IMR-90 (cell line): ENCODE measurements at places on chromosomes 6 and 20.

DNA sequence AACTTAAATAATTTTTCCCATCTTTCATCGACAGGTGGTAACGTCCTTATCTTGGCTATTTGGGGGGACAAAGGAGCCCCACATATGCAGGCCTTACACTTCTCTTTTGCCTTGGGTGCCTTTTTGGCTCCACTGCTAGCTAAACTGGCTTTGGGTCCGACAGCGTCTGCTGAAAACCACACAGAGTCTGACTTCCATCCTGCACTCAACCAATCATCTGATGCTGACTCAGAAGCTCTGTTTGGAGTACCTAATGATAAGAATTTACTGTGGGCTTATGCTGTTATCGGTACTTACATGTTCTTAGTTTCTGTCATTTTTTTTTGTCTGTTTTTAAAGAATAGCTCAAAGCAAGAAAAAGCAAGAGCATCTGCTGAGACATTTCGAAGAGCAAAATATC, 178.5 kb downstream of the SLC16A10 start:
- no peak overlapping the region for H3K4me3 ChIP-seq
- peaks cover 18% of the 10 kb centered on the region for H3K36me3 ChIP-seq
- H3K27ac ChIP-seq, result no peak overlapping the region

DNA sequence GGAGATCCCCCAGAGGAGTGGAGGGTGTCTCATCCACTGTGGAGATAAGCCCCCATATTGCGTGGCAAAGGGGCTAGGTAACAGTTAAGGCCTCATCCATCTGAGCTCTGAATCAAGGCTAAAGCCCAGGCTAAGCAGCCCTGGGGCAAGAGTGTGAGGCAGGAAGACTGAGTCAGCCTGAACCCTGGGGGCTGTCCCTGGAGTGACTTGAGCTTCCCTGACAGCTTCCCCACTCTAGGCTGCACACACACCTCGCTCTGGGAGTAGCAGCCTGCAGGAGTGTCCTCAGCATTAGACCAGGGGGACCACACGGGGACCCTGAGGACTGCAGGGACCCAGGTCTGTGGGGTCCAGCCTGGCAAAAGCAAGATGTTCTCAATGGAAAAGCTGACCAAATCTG, 27.9 kb downstream of the UBD start:
- no peak overlapping the region for H3K27ac ChIP-seq
- no peak for DNase-seq
- no peak overlapping the region for H3K4me3 ChIP-seq
- H3K27me3 ChIP-seq, result no peaks in the 10 kb centered on the region
- no peaks in the 10 kb centered on the region for H3K4me1 ChIP-seq

- no peak for DNase-seq
- H3K27me3 ChIP-seq, result no peaks in the 10 kb centered on the region
- H3K4me1 ChIP-seq, result no peaks in the 10 kb centered on the region
Observed at GRCh38 chr20:21821358-21821757, 115.9 kb downstream of the PAX1 start.

DNA sequence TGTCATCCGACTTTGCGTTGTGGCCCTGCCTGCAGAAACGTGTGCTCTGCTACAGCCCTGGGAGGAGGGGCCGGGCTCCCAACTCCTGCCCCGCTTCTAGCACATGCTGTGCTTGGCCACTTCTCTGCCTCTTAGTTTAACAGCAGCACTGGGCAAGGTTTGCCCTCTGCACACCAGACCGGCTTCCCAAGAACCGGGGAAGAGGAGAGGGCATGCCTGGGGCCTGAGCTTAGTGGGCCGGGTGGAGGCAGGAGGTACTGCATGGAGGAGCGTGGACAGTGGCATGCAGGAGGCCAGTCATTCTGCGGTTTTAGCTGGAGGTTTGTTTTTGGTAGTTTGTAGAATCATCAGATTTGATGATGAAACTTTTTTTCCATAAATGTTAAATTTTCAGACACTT, 45.5 kb downstream of the CEP43 start:
- H3K27me3 ChIP-seq, result no peaks in the 10 kb centered on the region
- DNase-seq, result peak; percentile 44
- H3K27ac ChIP-seq, result no peak overlapping the region
- no peak overlapping the region for H3K4me3 ChIP-seq
- H3K4me1 ChIP-seq, result peaks cover 2% of the 10 kb centered on the region; the same call in 1 of the 2 replicates
- H3K36me3 ChIP-seq, result peaks cover 7% of the 10 kb centered on the region

DNA sequence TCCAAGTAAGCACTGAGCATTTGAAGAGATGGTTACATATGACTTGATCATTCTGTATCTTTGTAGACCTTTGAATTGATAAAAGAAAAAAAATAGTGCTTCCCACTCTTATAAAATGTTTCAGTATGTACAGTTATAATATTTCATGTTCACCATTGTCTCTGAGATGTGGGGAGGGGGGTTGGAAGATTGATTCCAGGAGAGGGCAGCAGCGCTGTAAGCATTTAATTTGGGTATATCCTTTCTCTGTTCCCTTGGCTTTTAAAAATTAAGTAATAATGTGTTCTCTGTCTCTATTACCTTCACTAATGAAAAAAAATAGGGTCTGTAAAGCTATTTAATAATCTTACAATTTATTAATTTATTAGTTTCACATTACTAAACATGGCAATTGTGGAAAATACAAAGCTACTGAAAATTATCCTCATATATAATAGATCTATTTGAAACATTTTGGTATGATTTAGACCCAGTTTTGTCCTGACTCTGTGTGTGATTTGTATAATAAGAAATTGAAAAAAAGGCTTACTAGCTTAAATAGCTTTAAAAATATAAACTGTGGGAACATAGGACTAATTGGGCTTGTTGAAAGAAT, 341.2 kb downstream of the CDKAL1 start:
- H3K27ac ChIP-seq, result peak overlapping the region; percentile 7; the same call in 1 of the 2 replicates
- peaks cover 7% of the 10 kb centered on the region for H3K4me1 ChIP-seq
- peak; percentile 45 for DNase-seq
- H3K27me3 ChIP-seq, result no peaks in the 10 kb centered on the region

- no peak for DNase-seq
- H3K4me3 ChIP-seq, result no peak overlapping the region
- no peaks in the 10 kb centered on the region for H3K4me1 ChIP-seq
- no peaks in the 10 kb centered on the region for H3K36me3 ChIP-seq
Observed at GRCh38 chr6:31453259-31453658, 44.7 kb upstream of the MICB start.

GRCh38 chr20:11978496-11978895, 60.8 kb downstream of the BTBD3 start:
- H3K27me3 ChIP-seq, result peaks cover 15% of the 10 kb centered on the region
- no peaks in the 10 kb centered on the region for H3K4me1 ChIP-seq
- no peaks in the 10 kb centered on the region for H3K36me3 ChIP-seq

DNA sequence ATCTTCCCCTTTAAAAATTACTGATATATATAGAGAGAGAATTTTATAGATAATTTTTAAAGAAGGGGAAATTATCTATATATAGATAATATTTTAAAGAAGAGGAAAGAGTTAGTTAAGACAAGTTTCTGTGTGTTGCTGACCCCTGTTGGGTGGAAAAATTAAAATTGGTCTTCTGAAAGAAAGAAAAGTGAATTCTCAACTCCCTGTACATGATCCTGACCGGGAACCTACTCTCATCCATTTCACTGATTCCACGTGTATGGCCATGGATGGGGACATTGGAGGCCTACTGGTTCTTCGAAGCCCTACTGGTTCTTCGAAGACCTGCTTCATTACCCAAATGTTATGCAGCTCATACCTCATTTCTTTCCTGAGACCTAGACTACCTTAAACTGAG, 53.0 kb upstream of the TCF21 start:
- H3K4me3 ChIP-seq, result no peak overlapping the region
- no peaks in the 10 kb centered on the region for H3K36me3 ChIP-seq
- peak; percentile 37 for DNase-seq

DNA sequence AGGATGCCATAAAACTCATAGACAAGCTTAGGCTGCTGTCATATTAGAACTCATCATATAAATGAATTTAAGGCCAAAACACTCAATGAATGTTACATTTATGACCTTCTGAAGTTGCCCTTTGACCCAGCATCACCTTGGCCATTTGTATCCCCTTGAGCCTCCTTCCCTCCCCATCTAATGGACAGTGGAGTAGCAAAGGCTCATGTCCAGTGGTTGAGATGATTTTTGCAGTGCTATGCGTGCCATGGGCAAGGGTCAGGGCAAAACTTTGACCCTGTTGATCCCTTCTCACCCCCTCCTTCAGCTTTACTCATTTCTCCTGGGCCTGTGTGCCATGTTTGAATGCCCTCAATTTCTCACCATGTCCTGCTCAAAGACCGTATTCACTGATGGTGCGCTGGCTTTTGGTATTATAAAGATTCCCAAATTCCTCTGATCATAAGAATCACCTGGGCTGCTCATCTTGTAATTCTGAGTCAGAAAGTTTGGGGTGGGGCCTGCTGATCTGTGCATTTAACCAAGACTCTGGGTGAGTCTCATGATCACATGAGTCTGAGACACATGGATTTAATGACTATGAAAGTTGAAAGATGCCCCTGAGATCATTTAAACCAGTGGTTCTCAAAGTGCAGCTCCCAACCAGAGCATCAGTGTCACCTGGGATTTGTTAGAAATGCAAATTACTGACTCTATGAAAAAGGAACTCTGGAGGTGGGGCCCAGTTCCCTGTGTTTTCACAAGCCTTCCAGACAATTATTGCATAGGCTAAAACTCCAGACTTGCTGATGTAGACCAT, 57.5 kb upstream of the IL20RA start:
- H3K27me3 ChIP-seq, result peaks cover 3% of the 10 kb centered on the region
- H3K4me3 ChIP-seq, result no peak overlapping the region
- no peaks in the 10 kb centered on the region for H3K36me3 ChIP-seq
- H3K27ac ChIP-seq, result no peak overlapping the region
- no peaks in the 10 kb centered on the region for H3K4me1 ChIP-seq

GRCh38 chr20:34791289-34792020, 34.0 kb downstream of the NCOA6 start:
- H3K4me1 ChIP-seq, result peaks cover 13% of the 10 kb centered on the region
- peak; percentile 67 for DNase-seq
- peaks cover 7% of the 10 kb centered on the region for H3K36me3 ChIP-seq
- peak overlapping the region; percentile 55 for H3K27ac ChIP-seq

GRCh38 chr6:110041126-110041525, 63.0 kb downstream of the GPR6 start:
- no peak overlapping the region for H3K4me3 ChIP-seq
- no peak for DNase-seq
- no peaks in the 10 kb centered on the region for H3K36me3 ChIP-seq
- no peak overlapping the region for H3K27ac ChIP-seq
- peaks cover 7% of the 10 kb centered on the region for H3K27me3 ChIP-seq

GRCh38 chr20:38888059-38888831, 38.0 kb upstream of the FAM83D start:
- H3K27me3 ChIP-seq, result peaks cover 17% of the 10 kb centered on the region
- DNase-seq, result no peak
- H3K4me1 ChIP-seq, result no peaks in the 10 kb centered on the region
- no peak overlapping the region for H3K27ac ChIP-seq
- H3K36me3 ChIP-seq, result no peaks in the 10 kb centered on the region
- no peak overlapping the region for H3K4me3 ChIP-seq

DNA sequence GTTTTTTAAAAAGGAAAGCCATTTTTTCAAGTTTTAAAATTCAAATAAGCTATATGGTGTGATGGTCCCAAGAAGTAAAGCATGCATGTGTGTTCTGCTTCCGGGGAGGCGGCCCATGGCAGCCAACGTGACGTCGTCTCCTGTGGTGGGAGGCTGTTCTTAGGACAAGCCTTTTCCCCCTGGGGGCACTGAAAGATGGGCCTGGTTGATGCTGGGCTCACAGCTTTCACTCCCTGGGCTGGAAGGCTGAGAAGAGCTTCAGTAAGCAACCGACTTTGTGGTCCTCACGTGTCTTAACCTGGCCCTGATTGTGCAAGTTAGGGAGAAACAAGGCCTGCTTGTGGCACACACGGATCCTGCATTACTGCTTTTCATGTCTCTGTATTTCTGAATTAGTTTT, 84.1 kb downstream of the SMOC2 start:
- no peaks in the 10 kb centered on the region for H3K36me3 ChIP-seq
- DNase-seq, result no peak
- H3K4me3 ChIP-seq, result no peak overlapping the region
- H3K27ac ChIP-seq, result no peak overlapping the region
- H3K4me1 ChIP-seq, result no peaks in the 10 kb centered on the region

DNA sequence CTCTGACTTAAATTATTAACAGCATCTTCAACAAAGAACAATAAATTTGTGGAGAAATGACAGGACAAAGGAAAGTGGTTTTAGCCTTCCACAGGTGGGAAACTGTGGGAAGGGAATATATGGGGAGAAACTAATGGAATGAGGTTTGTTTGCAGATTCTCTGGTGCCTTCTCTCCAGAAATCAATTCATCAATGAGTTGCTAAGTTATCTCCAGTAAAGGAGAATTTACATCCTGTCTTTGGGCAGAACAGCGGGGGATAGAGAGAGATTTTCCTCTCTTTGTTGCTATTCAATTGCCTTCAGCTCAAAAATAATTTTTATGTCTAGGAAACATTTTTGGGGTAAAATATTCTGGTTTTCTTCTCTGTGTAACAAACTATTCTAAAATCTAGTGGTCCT, 36.9 kb upstream of the LCA5 start:
- H3K4me1 ChIP-seq, result no peaks in the 10 kb centered on the region; the same call in 1 of the 2 replicates
- no peak for DNase-seq
- no peak overlapping the region for H3K4me3 ChIP-seq
- no peaks in the 10 kb centered on the region for H3K36me3 ChIP-seq
- H3K27me3 ChIP-seq, result no peaks in the 10 kb centered on the region

DNA sequence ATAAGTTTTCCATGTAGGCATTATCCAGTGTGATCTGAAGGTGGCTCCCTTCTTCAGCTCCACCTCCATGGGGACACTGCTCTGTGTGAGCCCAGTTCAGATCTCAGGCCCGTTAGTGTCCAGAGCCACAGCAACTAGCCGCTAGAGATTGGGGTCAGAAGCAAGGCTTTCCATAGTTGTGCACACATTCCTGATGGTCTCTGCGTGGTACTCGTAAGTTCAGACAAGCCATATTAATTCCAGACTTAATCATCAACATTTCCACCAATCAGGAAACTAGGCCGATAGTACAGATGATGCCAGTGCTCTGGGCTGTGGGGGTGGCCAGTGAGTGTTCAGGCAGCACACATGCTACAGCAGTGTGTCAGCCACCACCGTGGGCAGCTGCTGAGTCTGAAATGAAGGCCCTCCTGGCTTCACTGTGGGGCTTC, 17.5 kb upstream of the SYNCRIP start:
- peak overlapping the region; percentile 68 for H3K27ac ChIP-seq
- DNase-seq, result peak; percentile 98
- no peaks in the 10 kb centered on the region for H3K27me3 ChIP-seq
- H3K4me3 ChIP-seq, result peak overlapping the region; percentile 2; the same call in 1 of the 2 replicates
